Cardiac muscle cell (in vitro differentiated cells and primary cell): ENCODE measurements at places on chromosomes 6 and 20.

- H3K4me1 ChIP-seq = no peaks in the 10 kb centered on the region
- no peaks in the 10 kb centered on the region for H3K27me3 ChIP-seq
- no peak overlapping the region for H3K4me3 ChIP-seq
- no peaks in the 10 kb centered on the region for H3K36me3 ChIP-seq
These were observed 222.8 kb upstream of the RREB1 start for GRCh38 chr6:6884916-6885315.

GRCh38 chr6:142966294-142966693 is 21.3 kb upstream of the HIVEP2 start:
- H3K27ac ChIP-seq = no peak overlapping the region
- H3K36me3 ChIP-seq = no peaks in the 10 kb centered on the region
- H3K4me1 ChIP-seq = no peaks in the 10 kb centered on the region
- no peak for DNase-seq
- H3K27me3 ChIP-seq = no peaks in the 10 kb centered on the region

GRCh38 chr6:14423955-14424354 is 306.4 kb downstream of the CD83 start:
- no peaks in the 10 kb centered on the region for H3K27me3 ChIP-seq

DNA sequence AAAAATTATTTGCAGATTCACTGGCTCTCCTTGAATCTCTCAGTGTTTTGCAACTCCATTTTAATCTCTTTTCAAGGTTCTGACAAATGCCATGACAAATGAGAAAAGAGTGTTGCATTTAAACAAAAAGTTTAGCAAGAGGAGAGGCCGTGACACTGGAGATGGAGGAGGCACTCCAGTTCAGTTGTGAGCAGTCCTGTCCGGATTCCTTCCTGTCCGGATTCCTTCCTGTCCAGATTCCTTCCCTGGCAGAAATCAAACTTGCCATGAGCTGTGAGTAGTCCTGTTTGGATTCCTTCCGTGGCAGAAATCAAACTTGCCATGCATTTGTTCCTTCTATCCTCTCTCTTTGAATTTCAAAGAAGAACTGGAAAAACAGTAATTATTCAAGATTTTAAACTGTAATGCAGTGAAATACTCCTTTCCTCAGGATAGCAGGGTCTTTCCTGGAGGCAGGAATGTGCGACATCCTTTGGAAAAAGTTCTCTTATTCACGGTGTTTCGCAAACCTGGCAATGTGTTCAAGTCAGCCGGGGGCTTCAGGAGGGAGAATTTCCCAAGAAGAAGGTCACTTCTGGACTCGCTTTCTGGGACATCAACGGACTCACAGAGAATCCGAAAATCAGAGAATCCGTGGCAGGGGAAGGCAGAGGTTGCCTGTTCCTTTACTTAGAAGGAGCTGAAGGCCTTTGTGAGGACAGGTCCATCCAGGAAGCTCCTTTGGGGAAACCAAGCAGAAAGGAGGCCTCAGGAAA is 48.7 kb upstream of the DACT2 start:
- H3K4me1 ChIP-seq = no peaks in the 10 kb centered on the region
- H3K27ac ChIP-seq = no peak overlapping the region
- no peaks in the 10 kb centered on the region for H3K36me3 ChIP-seq

DNA sequence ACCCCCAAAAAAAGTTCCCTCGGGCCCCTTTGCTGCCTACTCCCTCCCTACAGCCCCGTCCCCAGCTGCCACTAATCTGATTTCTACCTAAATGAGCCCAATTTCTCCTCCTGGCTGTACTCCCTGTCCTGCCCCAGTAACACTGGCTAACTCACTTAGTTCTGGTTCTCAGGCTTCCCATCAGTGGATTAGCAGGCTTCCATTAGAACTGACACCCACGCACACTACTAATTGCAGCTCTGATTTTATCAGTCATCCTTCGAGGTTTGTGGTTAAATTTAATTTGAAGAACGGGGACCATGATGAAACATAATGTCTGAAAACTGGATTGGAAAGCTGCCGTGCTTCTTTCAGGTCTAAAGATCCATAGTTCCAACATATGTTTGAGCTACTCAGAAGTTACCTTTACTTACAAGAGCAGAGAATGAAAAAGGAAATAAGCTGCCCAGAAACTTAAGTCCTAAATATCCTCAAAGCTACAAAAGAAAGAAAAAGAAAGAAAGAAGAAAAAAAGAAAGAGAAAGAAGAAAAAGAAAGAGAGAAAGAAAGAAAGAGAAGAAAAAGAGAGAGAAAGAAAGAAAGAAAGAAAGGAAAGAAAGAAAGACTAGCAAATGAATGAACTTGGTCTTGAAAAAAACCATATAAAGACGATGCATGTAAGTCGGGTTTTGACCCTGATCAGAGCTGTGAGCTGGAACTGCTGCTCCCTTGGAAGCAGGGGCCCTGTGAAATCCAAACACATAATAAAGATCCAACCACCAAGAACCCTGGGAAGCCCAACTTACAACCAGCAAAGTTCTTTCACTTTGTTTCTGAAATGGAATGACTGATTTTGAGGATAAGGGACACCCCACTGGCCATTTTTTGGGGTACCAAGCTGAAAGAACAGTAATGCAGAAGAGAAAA is 51.7 kb downstream of the CNKSR3 start:
- H3K27ac ChIP-seq = no peak overlapping the region
- no peak overlapping the region for H3K4me3 ChIP-seq
- no peaks in the 10 kb centered on the region for H3K36me3 ChIP-seq
- H3K27me3 ChIP-seq = no peaks in the 10 kb centered on the region
- peaks cover 4% of the 10 kb centered on the region for H3K4me1 ChIP-seq
- DNase-seq = no peak

GRCh38 chr6:85405175-85405852 is 44.6 kb upstream of the NT5E start:
- no peaks in the 10 kb centered on the region for H3K4me1 ChIP-seq
- no peak overlapping the region for H3K27ac ChIP-seq
- no peak overlapping the region for H3K4me3 ChIP-seq
- H3K27me3 ChIP-seq = no peaks in the 10 kb centered on the region

GRCh38 chr6:26322645-26323482 is 42.1 kb upstream of the BTN3A2 start:
- H3K4me1 ChIP-seq = peaks cover 13% of the 10 kb centered on the region
- peak overlapping the region; percentile 47 for H3K4me3 ChIP-seq
- H3K27me3 ChIP-seq = peaks cover 7% of the 10 kb centered on the region
- no peak overlapping the region for H3K27ac ChIP-seq

DNA sequence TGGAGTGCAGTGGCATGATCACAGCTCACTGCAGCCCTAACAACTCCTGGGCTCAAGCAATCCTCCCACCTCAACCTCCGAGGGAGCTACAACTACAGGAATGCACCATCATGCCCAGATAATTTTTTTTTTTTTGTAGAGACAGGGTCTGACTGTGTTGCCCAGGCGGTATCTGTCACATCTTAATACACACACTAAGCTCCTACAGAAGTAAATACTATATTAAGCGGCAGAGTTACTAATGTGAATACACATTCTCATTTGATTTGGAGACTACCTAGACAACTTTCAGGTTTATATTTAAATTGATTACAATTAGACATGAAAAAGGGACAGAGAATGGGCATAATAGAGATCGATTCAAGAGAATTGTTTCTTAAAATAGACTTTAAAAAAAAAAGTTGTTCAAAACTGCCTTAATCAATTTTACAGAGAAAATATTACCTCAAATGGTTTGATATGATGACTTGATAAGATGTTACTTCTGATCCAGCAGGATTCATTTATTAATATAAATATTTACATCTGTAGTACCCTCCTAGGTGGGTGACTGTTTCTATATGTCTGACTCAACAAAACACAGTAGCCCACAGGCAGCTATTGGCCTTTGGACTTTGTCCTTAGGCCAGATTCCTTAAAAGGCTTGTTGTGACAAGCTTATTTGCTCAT is 7.1 kb upstream of the LOC128125822 start:
- DNase-seq = no peak
- H3K27me3 ChIP-seq = no peaks in the 10 kb centered on the region
- no peak overlapping the region for H3K27ac ChIP-seq
- no peaks in the 10 kb centered on the region for H3K4me1 ChIP-seq
- H3K36me3 ChIP-seq = no peaks in the 10 kb centered on the region

GRCh38 chr6:36227379-36228228 is 31.1 kb downstream of the BRPF3 start:
- H3K4me1 ChIP-seq = peaks cover 8% of the 10 kb centered on the region
- no peak for DNase-seq
- peak overlapping the region; percentile 25 for H3K27ac ChIP-seq
- peaks cover 51% of the 10 kb centered on the region for H3K36me3 ChIP-seq
- no peak overlapping the region for H3K4me3 ChIP-seq
- no peaks in the 10 kb centered on the region for H3K27me3 ChIP-seq

- no peak for DNase-seq
- no peak overlapping the region for H3K4me3 ChIP-seq
- H3K36me3 ChIP-seq = no peaks in the 10 kb centered on the region
- no peaks in the 10 kb centered on the region for H3K4me1 ChIP-seq
- H3K27ac ChIP-seq = no peak overlapping the region
These were observed 502.1 kb downstream of the PKHD1 start for GRCh38 chr6:51585264-51585663.

DNA sequence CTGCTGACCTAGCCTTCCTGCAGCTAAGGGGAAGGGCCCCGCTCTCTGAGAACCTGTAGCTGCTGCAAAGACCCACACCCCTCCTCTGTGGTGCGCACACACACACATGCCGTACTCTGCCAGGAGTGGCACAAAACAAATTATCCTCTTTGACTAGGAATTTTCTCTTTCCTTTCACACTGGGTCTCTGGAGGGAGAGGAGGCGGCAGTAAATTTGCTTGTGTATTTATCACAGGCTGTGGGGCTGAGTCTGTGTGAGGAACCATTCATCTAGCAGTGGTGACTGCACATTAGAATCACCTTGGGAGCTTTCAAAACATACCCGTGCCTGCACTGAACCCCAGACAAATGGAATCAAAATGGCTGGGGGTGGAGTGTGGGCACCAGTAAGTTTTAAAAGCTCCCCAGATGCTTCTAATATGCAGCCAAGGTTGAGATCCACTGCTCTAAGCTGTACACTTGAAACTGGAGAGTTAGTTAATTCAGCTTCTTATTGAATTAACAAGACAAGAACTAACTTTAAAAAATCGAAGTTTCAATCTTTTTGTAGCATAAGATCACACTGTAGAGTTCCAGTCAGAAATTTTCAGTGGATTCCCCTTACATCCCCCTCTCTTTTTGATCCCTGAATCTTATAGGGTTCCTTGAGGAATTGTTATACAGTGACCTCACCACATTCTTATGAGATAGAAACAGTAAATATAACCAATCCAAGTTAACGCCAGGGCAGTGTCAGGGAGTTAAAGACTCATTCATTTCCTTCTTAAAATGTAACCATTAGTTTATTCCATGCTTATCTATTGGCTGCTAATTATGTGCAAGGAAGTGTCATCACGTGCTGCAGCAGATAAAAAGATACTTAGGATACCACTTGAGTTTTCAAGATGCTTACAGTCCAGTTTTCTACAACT is 29.8 kb upstream of the GMDS start:
- H3K4me3 ChIP-seq = no peak overlapping the region
- peak overlapping the region; percentile 19 for H3K27ac ChIP-seq
- DNase-seq = no peak

- H3K4me1 ChIP-seq = no peaks in the 10 kb centered on the region
- H3K27ac ChIP-seq = no peak overlapping the region
- no peak for DNase-seq
- no peaks in the 10 kb centered on the region for H3K36me3 ChIP-seq
These were observed 49.6 kb upstream of the HLA-A start for GRCh38 chr6:29892696-29893095.

DNA sequence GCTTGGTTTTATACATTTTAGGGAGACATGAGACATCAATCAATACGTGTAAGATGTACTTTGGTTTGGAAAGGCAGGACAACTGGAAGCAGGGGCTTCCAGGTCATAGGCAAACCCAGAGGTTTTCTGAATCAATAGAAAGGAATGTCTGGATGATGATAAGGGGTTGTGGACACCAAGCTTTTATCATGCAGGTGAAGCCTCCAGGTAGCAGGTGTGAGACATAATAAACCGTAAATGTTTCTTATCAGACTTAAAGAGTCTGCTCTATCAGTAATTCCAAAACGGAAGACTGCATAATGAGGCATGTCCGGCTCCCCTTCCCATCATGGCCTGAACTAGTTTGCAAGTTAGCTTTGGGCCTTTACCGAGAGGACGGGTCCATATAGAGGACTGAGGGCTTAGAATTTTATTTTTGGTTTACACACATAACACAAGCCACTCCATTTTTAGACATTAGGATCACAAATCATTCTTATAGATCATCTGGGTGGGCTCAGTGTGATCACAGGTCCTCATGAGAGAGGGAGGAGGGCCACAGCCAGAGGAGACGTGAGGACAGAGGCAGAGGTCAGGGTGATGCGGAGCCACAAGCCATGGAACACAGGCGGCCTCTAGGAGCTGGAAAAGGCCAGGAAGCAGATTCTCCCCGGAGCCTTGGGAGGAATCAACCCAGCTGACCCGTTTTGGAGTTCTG is 10.7 kb upstream of the SERPINB9 start:
- no peak for DNase-seq
- H3K36me3 ChIP-seq = no peaks in the 10 kb centered on the region
- H3K4me3 ChIP-seq = no peak overlapping the region

- H3K27ac ChIP-seq = no peak overlapping the region
- no peak overlapping the region for H3K4me3 ChIP-seq
- DNase-seq = no peak
- no peaks in the 10 kb centered on the region for H3K36me3 ChIP-seq
These were observed 350.7 kb upstream of the SASH1 start for GRCh38 chr6:147991961-147992360.

- H3K4me1 ChIP-seq = no peaks in the 10 kb centered on the region
- no peaks in the 10 kb centered on the region for H3K36me3 ChIP-seq
- DNase-seq = no peak
- H3K27ac ChIP-seq = no peak overlapping the region
- H3K27me3 ChIP-seq = no peaks in the 10 kb centered on the region
These were observed 764.6 kb downstream of the TBC1D32 start for GRCh38 chr6:120569714-120570113.

GRCh38 chr6:128686084-128686483 is 165.7 kb upstream of the PTPRK start:
- H3K27ac ChIP-seq = no peak overlapping the region
- no peaks in the 10 kb centered on the region for H3K36me3 ChIP-seq
- no peaks in the 10 kb centered on the region for H3K27me3 ChIP-seq
- DNase-seq = no peak
- peaks cover 24% of the 10 kb centered on the region for H3K4me1 ChIP-seq
- no peak overlapping the region for H3K4me3 ChIP-seq

- no peaks in the 10 kb centered on the region for H3K27me3 ChIP-seq
- H3K4me3 ChIP-seq = no peak overlapping the region
- DNase-seq = no peak
These were observed 370.0 kb upstream of the SPTLC3 start for GRCh38 chr20:12638633-12639312.
